Cardiac muscle cell (in vitro differentiated cells and primary cell): ENCODE measurements at places on chromosomes 11 and 22. TPM values are rescaled to one million over a fixed set of nuclear protein-coding genes. Genes with fewer than 3 reads are reported as not detected.

DNA sequence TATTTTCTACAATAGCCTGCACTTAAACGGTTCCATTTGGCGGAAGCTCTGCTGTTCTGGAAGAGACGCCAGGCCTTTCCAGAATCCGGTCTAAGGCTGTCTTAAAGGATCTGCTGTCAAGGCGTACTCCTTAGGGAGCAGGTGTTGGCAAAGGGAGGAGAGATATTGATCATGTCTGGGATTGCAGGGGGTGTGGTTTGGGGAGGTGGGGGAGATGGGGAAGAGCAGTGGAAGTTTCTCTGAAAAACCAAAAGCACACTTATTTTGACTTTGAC is 22.5 kb upstream of the WNT11 start:
- no peaks in the 10 kb centered on the region for H3K36me3 ChIP-seq
- DNase-seq = no peak
- no peak overlapping the region for H3K27ac ChIP-seq
- no peaks in the 10 kb centered on the region for H3K27me3 ChIP-seq
- H3K4me3 ChIP-seq = no peak overlapping the region

Gene OR2AG2
- total RNA-seq = 0.12 TPM in 1 of 2 replicates, not detected in the other

Gene AQP11
- total RNA-seq = 3.0 and 4.3 TPM in 2 replicates

DNA sequence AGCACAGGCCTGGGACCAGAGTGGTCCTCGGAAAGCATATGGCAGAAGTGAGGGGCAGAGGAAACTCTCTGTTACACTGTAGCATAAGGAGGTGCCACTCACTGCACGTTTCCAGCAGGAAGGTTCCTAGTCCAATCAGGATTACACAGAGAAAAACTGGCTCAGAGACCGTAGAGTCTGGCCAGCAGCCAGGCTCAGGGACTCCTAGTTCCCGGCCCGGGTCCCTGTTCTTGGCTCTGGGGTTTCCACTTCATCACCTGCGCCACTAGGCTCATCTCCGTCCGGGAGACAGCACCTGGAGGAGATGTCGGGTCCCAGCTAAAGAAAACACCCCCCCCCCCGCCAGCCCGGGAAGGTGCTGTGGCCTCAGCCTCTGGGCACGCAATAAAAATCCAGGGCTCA is 1.1 kb downstream of the TTLL12 start:
- no peak overlapping the region for H3K27ac ChIP-seq
- peaks cover 12% of the 10 kb centered on the region for H3K4me1 ChIP-seq
- H3K36me3 ChIP-seq = no peaks in the 10 kb centered on the region
- peak overlapping the region; percentile 94 for H3K4me3 ChIP-seq
- peak; percentile 50 for DNase-seq

Gene IFITM1
- total RNA-seq = 47.2 and 68.9 TPM in 2 replicates
